ENCODE measurements at places on chromosomes 16 and 17.

GRCh38 chr16:56116577-56116964 is 74.7 kb upstream of the GNAO1 start:
- DNase-seq: no peak

- DNase-seq: no peak
Measured at GRCh38 chr17:78573955-78574354, 3.2 kb downstream of the DNAH17 start.

DNA sequence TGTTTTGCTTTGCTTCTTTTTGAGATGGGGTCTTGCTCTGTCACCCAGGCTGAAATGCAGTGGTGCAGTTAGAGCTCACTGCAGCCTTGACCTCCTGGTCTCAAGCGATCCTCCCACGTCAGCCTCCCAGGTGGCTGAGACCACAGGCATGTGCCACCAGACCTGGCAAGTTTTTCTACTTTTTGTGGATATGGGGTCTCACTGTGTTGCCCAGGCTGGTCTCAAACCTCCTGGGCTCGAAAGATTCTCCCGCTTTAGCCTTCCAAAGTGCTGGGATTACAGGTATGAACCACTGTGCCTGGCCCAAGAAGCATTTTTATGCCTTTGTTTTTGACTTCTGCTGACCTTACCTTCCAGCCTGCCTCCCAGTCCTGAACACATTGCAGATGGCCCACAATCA is 10.1 kb downstream of the DNAAF1 start:
- no peak for DNase-seq

DNA sequence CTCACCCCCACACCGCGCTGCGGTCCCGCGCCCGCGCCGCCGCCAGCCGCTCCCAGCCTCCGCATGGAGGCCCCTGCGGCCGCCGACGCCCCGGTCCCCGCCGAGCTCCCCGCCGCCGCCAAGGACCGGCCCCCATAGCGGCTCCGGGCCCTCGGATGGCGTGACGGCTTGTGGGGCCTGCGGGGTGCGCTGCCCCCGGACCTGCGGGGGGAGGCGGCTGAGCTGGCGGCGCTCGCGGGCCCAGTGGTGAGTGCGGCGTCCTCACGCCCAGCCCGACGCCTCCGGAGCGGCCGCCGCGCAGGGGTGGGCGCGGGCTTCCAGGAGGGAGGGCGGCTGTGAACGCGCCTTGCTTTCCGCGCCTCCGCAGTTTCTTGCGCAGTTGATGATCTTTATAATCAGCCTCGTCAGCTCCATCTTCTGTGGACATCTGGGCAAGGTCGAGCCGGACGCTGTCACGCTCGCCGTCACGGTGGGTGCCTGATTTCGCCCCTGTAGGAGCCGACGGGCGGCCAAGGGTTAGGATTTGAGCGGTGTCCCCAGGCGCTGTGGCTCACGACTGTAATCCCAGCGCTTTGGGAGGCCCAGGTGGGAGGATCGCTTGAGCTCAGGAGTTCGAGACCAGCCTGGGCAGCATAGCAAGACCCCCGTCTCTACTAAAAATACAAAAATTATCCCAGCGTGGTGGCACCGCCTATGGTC is 46.4 kb downstream of the SLC47A1 start:
- DNase-seq: no peak

DNA sequence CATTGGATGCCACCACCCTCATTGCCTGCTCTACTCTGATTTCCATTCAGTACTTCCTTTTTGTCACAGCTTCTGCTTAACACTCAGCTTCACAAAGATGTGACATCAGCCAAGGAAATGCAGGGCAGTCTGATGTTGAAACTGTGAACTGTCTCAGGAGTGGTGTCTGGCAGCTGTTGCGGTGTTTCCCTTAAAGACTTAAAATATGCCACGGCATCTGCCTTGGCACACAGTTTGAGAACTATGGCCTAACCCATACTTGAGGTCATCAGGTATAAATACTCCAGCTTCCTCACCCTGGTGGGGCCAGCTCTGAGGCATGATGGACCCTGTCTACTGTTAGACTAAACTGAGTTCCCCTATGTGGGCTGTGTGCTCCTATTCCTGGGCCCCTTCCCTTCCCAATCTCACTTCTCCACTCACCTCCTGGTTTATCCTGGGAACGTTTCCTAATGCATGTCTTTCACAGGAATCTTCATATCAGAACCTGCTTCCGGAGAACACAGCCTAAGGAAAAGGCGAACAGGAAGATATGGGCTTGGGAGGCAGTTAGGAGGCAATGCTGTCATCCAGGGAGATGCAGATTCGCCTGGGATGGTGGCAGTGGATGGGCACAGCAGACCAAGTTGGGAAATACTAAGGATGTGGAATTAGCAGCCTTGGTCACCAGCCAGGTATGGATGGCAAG is 96.5 kb downstream of the WSCD1 start:
- no peak for DNase-seq

- no peak for DNase-seq
Measured at GRCh38 chr17:81398832-81399411, 3.7 kb downstream of the BAHCC1 start.

- DNase-seq: no peak
Measured at GRCh38 chr17:58153046-58153445, 4.9 kb downstream of the OR4D1 start.

All from fibroblast of upper back skin (primary cell).